ENCODE measurements at places on chromosomes 12 and 14.

GRCh38 chr12:69044887-69045286 is 111.9 kb upstream of the CPM start:
- DNase-seq: no peak

- peak; percentile 86 for DNase-seq
Observed at GRCh38 chr14:29236848-29237247, 470.3 kb downstream of the FOXG1 start.

DNA sequence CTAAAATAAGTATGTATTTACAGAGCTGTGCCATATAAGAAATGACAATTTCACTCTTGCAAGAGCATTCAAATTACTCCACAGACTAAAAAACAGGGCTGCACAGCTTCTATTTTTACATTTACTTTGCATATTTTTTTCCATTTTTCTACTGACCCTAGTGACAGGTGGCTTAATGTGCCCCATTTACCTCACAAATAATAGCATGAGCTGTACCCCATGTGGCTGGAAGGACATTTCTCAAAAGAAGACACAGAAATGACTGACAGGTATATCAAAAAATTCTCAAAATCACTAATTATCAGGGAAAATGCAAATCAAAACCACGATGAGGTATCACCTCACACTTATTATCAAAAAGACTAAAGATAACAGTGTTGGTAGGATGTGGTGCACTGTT is 1128.6 kb downstream of the SLC16A7 start:
- DNase-seq: no peak

DNA sequence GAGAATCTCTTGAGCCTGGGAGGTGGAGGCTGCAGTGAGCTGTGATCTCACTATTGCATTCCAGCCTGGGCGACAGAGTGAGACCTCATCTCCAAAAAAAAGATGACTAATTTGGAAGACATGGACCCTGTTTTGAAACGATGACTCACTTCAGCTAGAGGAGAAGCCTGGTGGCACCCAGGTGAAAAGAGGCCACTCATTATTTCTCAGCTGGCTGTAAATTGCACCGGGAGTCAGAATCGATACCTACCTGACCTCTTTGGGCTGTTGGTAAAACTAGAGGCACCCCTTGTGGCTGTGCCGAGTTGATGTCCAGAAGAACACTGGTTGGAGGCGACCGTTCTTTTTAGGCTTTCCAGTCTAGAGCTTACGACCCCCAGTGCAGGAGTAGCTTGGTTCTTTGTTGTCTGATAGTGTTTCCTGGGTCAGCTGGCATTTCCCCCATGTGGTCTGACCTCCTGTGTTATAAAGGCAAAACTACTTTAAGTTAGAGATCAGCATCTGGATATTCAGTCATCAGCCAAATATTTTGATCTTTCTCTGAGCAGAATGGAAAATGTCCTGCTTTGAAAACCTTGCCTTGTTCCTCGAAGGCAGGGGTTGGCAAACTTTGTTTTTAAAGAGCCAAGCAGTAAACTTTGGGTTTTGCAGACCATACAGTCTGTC is 93.2 kb downstream of the CHST11 start:
- DNase-seq: no peak

DNA sequence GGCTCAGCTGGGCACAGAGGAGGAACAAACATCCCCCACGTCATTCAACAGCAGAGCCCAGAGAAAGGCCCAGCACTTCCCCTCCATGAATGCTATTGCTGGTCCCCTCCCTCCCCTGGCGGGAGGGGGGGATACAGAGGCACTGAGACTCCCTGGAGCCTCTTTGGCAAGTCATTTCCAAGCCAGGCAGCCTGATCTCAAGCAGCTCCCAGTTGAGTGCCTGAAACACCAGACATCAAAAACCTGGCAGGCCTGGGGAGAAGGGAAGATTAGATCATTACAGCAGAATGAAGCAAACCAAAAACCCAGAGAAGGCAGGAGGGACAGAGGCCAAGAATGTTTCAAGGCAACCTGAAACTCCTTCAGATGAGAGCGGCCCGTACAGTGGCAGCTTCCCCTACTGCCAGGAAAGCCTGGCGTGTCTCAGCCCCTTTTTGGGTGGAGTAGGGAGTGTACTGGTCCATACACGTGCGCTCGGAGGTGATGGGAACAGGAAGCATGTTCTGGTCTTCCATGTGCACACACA is 92.1 kb downstream of the LRRC74A start:
- peak; percentile 93 for DNase-seq

- no peak for DNase-seq
Observed at GRCh38 chr12:55982319-55982936, 8.6 kb downstream of the RAB5B start.

GRCh38 chr14:80805136-80805535 is 136.4 kb downstream of the CEP128 start:
- peak; percentile 23 for DNase-seq

- peak; percentile 92 for DNase-seq
Observed at GRCh38 chr12:130870442-130871285, 1.2 kb upstream of the RAN start.

DNA sequence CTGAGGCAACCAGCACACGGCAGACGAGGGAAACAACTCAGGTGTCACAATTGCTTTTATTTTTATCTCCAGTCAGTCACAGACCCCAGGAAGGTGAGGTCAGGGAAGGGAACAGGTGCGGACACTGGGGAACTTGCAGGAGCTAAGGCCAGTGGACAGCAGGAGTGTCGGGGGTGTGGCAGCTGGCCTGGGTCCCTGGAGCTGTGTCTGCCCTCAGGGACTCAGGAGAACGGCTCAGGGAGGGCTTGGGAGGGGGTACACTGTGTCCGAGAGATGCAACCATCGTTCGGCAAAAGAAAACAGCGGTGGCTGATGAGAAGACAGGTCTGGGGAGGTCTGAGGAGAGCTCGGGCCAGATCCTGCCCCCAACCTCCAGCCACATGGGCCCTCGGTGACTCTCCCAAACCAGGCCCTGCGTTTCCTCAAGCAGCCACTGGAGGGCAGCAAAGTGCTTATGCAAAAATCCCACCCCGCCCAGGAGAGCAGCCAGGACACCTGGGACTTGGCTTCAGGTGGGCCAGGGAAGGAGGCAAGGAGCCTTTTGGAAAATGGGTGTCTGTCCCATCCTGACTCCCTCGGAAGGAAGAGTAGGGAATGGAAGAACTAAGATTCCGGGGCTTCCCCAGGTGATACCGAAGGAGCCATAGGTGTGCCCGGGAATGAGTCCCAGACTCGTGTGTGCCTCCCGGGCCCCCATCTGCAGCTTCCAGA is 24.1 kb upstream of the BCDIN3D start:
- DNase-seq: peak; percentile 36

GRCh38 chr14:103514596-103515421 is 7.8 kb downstream of the CKB start:
- DNase-seq: no peak

DNA sequence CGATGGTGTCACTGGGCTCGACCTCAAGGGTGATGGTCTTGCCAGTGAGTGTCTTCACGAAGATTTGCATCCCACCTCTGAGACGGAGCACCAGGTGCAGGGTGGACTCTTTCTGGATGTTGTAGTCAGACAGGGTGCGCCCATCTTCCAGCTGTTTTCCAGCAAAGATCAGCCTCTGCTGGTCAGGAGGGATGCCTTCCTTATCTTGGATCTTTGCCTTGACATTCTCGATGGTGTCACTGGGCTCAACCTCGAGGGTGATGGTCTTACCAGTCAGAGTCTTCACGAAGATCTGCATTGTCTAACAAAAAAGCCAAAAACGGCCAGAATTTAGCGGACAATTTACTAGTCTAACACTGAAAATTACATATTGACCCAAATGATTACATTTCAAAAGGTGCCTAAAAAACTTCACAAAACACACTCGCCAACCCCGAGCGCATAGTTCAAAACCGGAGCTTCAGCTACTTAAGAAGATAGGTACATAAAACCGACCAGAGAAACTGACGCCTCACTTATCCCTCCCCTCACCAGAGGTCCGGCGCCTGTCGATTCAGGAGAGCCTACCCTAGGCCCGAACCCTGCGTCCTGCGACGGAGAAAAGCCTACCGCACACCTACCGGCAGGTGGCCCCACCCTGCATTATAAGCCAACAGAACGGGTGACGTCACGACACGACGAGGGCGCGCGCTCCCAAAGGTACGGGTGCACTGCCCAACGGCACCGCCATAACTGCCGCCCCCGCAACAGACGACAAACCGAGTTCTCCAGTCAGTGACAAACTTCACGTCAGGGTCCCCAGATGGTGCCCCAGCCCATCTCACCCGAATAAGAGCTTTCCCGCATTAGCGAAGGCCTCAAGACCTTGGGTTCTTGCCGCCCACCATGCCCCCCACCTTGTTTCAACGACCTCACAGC is 717 bp downstream of the UBC start:
- DNase-seq: peak; percentile 77

- peak; percentile 9 for DNase-seq
Observed at GRCh38 chr14:26595926-26596542, 1.8 kb downstream of the NOVA1 start.

- DNase-seq: peak; percentile 82
Observed at GRCh38 chr12:53219956-53220693, 11.9 kb downstream of the RARG start.

- no peak for DNase-seq
Observed at GRCh38 chr12:6688543-6688998, 604 bp downstream of the ZNF384 start.

DNA sequence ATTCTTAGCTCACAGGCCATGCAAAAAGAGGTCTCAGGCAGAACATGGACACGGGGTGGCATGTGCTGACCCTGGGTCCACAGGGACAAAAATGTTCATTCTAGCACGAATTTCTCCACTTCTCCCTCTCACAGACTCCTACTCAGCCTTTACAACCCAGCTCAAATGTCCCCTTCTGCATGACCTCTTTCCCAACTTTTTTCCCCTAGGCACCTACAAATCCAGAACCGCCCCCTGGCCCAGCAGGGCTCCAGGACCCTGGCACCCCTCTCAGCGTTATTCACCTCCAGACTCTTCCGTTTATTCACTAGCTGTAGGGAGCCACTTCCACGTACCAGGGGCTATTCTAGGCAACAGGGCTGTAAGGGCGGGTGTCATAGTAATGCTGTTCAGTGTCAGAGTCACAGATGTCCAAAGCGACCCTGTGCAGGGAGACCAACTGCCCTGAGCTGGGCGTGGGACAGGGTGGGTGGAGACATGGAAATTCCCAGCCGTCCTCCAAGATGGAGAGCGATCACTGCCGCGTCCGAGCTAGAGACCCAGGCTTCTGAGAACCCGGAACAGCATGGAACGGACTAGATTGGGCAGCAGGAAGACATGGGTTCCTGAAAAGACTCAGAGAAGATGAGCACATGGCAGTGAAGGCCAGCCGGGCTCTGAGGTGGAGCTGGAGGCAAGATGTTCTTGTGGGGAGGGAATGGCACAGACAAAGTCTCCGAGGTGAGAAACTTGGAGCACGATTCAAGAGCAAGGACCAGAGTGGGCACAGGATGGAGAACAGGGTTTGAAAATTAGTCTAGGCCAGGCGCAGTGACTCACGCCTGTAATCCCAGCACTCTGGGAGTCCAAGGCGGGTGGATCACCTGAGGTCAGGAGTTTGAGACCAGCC is 274.9 kb upstream of the RTL1 start:
- no peak for DNase-seq

DNA sequence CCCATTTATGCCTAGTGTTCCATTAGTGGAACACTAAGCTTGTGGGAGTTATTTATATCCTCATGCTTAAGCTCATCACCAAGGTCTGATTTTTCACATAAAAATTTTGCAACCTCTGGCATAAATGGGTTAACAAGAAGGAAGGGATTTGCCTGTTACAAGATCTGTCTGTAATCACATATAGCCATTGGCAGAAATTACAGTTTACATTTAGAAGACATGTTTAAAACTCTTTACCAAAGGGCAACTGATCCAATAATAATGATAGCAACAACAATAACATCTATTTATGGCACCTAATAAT is 422.9 kb downstream of the ZFP36L1 start:
- no peak for DNase-seq

DNA sequence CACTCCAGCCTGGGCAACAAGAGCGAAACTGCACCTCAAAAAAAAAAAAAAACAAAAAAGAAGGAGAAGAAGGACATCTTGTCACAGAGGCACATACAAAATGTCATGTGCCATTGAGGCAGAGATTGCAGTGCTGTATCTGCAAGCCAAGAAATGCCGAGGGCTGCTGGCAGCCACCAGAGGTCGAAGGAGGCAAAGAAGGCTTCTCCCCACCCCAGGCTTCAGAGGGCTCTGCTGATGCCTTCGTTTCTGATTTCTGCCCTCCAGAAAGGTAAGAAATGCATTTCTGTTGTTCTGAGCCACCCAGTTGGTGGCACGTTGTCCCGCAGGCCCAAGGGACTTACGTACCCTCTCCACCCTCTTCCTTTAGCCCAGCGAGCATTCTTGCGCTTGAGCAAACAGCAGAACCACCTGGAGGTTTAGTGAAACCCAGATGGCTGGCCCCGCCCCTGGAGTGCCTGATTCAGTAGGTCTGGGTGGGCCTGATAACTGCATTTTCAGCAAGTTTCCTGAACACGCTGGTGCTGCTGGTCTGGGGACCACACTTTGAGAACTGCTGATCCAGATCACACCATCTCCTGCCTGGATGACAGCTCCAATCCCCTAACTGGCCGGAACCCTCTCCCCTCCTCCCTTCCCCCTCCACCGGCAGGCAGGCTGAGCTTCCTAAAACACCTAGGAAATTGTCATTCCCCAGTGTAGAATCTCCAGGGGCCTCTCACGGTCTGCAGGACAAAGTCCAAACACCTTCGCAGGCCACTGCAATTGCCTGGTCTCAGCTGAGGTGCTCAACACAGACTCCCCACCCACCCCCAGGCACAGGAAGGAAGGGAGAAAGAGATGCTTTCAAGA is 21.1 kb upstream of the SCARB1 start:
- DNase-seq: no peak

GRCh38 chr12:2641207-2641606 is 153.6 kb upstream of the FKBP4 start:
- peak; percentile 23 for DNase-seq

- DNase-seq: no peak
Observed at GRCh38 chr14:60204104-60204842, 39.1 kb upstream of the DHRS7 start.

DNA sequence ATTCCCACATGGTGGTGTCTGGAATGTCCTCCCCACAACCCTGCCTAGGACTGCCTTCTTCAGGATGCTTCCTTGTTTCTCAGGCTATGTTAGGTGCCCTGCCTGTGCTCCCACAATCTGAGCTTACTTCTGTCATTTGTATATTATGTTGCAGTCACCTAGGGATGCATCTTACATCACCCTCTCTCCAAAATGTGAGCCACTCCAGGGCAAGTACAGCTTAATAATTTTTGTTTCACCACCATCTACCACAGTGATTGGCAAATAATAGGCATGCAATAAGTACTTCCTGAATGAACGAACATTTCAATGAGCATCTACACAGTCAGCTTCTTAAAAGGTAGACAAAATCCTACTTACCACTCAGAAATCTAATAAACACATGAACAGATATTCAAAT is 37.6 kb downstream of the ZFYVE26 start:
- no peak for DNase-seq

GRCh38 chr12:68276402-68276930 is 23.1 kb upstream of the IL22 start:
- no peak for DNase-seq

GRCh38 chr12:8953773-8954402 is 4.4 kb upstream of the M6PR start:
- DNase-seq: no peak

- DNase-seq: no peak
Observed at GRCh38 chr12:123807670-123808069, 45.6 kb downstream of the DNAH10 start.

GRCh38 chr14:34029921-34030334 is 79.1 kb upstream of the EGLN3 start:
- peak; percentile 13 for DNase-seq

GRCh38 chr12:3752096-3752709 is 706 bp downstream of the CRACR2A start:
- DNase-seq: peak; percentile 28

GRCh38 chr14:54175298-54175942 is 218.8 kb upstream of the BMP4 start:
- peak; percentile 87 for DNase-seq

- no peak for DNase-seq
Observed at GRCh38 chr14:32609388-32609787, 280.3 kb downstream of the AKAP6 start.

Data from astrocyte of the spinal cord (primary cell).